ENCODE measurements at places on chromosomes 5 and 9.
A peak's percentile ranks its signal among the peaks of the same experiment; 100 is the strongest.

DNA sequence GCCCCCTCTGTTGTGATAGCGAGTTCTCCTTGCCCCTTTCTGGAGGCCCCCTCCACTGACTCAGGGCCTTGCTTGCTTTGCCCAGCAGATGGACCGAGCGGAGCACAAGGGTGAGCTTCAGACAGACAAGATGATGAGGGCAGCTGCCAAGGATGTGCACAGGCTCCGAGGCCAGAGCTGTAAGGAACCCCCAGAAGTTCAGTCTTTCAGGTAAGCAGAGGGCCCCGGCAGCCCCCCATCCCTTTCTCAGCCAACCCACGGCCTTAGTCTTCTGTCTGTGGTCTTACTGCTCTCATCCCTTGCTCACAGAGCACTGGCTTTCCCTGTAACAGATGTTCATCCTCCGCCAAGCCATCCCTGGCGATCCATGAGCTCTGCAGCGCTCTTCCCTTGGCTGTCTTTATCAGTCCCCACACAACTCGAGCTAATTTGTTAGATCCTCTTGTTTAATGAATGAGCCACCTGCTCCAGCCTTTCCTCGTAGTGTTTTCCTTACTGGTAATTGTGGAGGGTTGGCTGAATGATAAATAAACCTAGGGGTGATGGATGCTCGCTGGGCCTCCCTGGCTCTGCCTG lies 18.4 kb upstream of the RARS1 start:
- no peak for DNase-seq

GRCh38 chr5:82330530-82331270 lies 52.5 kb upstream of the RPS23 start:
- no peak for DNase-seq

GRCh38 chr5:176379881-176380280 lies 8.5 kb downstream of the NOP16 start:
- DNase-seq: no peak

GRCh38 chr5:52727576-52727975 lies 60.1 kb upstream of the ITGA1 start:
- DNase-seq: peak; percentile 51

GRCh38 chr5:132417889-132418485 lies 48.5 kb downstream of the SLC22A5 start:
- DNase-seq: no peak

DNA sequence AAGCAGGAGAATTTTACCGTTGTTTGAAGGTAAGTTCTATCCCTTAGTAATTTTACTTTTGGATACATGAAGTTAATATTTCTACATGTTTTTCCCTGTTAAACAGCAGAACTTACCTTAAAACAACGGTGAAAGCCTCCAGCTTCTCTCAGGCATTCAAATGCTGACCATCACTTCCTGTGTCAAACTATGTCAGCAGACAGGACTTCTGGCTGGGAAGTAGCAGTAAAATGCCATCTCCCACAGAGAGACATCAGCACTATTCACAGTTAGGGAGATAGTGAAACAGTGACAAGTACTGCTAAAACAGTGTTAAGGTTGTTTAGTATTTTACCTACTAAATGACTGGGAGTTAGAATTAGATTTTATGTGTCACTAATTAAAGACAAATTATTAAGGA lies 34.2 kb upstream of the GOLGA1 start:
- DNase-seq: no peak

- no peak for DNase-seq
Measured at GRCh38 chr9:92642041-92642451, 27.9 kb downstream of the IPPK start.

- peak; percentile 62 for DNase-seq
Measured at GRCh38 chr9:127397646-127398274, 791 bp downstream of the SLC2A8 start.

DNA sequence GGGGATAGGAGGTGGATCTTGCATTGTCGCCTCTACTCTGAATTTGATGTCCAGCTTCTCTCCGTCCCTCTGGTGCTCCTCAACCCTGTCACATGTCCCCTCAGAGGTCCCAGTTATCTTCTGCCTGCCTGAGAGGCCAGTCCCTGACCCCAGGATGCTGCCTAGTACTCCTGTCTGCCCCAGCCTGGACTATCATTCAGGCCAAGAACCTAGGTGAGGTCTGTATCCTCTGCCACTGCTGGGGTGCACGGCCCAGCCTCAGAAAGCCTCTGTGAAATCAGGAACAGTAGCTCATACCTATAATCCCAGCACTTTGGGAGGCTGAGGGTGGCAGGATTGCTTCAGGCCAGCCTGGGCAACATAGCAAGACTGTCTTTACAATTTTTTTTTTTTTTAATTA lies 8.6 kb downstream of the SPINK4 start:
- DNase-seq: no peak
